ENCODE measurements at places on chromosomes 5 and 9.

GRCh38 chr5:42089705-42090104 is 164.6 kb downstream of the FBXO4 start:
- no peak for DNase-seq

DNA sequence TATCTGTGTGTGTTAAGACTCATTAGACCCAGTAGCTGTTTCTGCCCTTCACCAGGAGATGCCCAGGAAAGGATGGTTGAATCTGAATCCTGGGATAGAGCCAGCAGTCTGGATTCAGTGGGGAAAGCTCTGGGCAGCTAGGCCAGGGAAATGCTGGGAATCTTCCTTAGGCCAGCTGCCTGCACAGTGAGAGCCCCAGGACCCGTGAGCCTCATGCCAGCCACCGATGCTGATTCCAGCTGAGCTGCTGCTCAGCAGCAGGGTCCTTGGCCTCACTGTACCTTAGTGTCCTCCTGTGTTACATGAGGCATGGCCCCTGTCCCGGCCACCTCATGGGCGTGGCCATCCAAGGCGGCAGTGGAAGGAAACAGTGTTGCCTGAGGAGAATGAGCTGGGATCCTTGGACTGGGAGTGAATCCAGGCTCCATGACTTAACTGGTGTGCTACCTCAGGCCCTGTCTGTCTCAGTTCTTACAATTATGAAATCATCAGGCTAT is 87.1 kb downstream of the AMBP start:
- peak; percentile 56 for DNase-seq

- no peak for DNase-seq
Measured at GRCh38 chr5:21680196-21680595, 1172.9 kb downstream of the CDH12 start.

DNA sequence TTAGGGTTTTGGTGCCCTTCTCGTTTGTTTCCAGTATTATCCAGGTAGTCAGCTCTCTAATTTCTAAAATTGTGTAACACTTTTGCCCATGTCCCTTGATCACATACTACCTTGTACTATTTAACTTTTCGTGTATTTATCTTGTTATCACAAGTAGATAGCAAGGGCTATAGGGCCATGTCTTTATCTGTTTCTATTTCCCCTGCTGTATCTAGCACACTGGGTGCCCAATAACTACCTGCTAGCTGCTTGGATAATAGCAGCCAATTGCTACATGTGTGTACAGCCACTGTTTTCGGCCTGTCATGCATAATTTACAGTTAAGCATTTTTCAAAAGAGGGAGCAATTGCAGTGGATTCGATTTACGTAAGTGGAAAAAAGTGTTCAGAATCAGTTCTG is 64.8 kb upstream of the TNFAIP8 start:
- DNase-seq = no peak

GRCh38 chr9:34376596-34377403 is at the start of gene MYORG:
Gene MYORG, minus strand, starts transcription at chr9:34376898. Its CDS starts 3,955 bp downstream, at chr9:34372943.
- peak; percentile 95 for DNase-seq

GRCh38 chr9:133956520-133957076 is 35.5 kb downstream of the VAV2 start:
- peak; percentile 84 for DNase-seq

DNA sequence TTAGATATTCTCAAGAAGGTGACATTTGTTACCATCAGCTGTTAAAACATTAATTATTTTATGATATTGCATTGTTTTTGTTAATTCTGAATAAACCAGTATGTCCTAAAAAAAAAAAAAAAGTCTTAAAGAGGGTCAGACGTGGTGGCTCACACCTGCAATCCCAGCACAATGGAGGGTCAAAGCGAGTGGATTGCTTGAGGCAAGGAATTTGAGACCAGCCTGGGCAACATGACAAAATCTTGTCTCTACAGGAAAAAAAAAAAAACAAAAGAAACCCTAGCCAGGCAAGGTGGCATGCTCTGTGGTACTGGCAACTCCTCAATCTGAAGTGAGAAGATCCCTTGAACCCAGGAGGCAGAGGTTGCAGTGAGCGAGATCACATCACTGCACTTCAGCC is 46.8 kb downstream of the CYLC2 start:
- no peak for DNase-seq

- peak; percentile 74 for DNase-seq
Measured at GRCh38 chr5:61333321-61333953, 1.4 kb downstream of the ZSWIM6 start.

- peak; percentile 67 for DNase-seq
Measured at GRCh38 chr5:34684281-34684979, 28.3 kb downstream of the RAI14 start.

GRCh38 chr5:140182803-140183367 is 7.9 kb downstream of the CYSTM1 start:
- DNase-seq = no peak

DNA sequence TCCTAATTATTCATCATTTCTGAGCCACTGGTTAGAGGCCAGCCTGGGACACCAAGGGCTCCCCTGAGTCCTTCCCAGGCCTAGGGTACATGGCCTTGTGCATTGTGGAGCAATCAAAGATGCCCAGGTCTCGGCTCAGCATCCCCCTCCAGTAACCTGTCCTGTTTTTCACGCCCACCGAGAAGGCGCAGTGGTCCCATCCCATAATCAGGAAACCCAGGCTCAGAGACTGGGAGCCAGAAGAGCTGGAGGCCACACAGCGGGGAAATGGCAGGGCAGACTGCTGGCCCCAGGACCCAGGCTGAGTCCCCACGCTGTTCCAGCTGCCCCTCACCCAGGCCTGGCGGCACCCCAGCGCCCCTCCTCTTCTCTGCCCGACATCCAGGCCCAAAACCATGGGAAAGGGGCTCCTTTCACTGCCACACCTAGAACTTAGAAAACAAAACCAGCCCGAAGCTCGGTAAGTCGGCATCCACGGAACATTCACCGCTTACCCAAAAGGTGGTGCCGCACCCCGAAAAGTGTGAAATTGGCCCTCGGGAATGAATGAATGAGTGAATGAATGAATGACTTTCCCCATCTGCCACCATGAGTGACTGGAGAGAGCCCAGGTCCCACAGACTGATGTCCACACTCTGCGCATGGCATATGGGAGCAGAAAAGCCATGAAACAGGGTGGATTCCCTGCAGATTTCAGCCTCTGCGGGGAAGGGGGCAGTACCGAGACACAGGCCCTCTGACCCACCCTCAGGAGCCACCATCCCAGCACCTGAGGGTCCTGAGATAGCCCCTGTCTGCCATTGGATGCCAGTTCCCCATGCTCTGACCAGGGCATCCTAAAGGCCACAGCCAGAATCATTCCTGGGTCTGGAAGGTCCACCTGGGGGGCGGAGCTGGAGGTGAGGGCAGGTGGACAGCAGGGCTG is 132.5 kb downstream of the OLFM1 start:
- no peak for DNase-seq

All from tongue (tissue), 3 donors.